COLO829 (cell line): ENCODE measurements at places on chromosomes 5 and 9.

- DNase-seq: no peak
These were observed 145.6 kb upstream of the TNC start for GRCh38 chr9:115263371-115264075.

- DNase-seq: no peak
These were observed 430.6 kb downstream of the ZNF608 start for GRCh38 chr5:124315741-124316415.

GRCh38 chr5:173457482-173457881 is 129.3 kb upstream of the STC2 start:
- no peak for DNase-seq

- DNase-seq: no peak
These were observed 14.3 kb downstream of the VLDLR start for GRCh38 chr9:2635922-2636321.

DNA sequence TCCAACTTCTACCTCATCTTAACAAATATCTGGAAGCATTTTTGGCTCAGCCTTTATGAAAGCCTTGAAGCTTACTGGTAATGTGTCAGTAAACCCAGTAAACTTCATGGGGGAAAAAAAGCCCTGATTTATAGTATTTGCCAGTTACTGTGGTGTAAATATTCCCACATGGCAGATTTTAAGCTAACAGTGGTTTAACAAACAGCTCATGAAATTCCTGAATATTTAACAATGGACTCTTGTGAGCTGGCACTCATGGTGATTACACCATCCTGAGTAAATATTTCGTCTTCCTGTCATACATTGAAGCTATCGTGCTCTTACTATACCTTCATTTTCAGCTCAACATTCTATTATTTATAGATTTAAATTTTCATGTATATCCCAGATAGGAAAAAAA is 57.0 kb upstream of the ACOT12 start:
- no peak for DNase-seq

DNA sequence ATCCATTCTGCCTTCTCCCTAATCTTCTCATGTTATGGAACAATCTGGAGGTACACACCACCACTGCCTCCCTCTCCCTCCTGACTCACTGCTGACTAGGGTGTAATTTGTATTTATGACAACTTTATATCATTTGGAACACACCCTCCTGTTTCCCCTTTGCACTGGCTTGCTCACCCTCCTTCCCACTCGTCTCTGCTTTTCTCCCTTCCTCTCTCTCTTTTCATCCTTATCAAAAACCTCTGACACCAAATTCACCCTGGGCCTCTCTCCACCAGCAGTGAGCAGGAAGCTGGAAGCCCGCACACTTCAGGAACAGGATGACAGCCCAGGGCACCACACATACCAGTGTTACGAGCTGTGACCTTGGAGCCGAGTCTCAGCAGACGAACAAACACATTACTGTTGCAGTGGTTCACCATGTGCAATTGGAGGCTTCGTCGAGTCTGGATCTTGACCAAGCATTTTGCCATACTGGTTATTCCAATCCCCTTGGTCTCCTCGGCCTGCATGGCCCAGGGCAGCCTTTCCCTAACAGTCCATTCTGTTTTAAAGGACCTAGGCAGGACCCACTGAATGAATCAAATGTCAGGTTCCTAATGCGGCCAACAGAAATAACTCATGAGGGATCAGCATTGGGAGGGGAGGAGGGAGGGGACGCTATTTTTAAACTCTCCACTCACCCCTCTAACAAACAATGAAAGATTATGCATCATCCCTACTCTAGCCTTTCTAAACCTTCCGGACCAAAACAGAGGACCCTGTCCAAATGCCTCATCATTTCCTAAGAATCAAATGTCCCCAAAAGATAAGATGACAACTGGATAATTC is 203.9 kb upstream of the RASEF start:
- peak; percentile 40 for DNase-seq

DNA sequence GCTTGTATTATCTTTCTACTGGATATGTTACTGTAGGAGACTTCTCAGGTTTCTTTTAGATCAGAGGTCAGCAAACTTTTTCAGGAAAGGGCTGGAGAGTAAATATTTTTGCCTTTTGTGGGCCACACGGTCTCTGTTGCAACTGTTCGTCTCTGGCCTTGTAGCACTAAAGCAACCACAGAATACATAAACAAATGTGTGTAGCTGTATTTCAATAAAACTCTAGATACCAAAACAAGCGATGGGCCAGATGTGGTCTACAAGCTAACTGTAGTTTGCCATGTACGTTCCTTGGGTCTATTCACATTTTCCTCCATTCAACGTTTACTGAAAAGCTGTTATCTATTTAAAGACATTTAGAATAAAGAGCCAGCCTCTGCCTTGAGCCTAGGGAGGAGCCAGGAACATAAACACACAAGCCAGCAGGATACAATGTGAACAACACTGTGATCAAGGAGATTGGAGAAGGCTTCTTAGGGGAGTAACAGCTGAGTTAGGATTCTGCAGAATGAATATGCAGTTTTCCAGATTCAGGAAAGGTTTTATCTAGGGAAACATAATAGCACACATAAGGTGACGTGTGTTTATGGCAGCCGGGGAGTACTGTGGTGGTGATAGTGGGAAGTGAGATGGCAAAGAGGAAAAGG is 33.0 kb upstream of the HOMER1 start:
- no peak for DNase-seq

DNA sequence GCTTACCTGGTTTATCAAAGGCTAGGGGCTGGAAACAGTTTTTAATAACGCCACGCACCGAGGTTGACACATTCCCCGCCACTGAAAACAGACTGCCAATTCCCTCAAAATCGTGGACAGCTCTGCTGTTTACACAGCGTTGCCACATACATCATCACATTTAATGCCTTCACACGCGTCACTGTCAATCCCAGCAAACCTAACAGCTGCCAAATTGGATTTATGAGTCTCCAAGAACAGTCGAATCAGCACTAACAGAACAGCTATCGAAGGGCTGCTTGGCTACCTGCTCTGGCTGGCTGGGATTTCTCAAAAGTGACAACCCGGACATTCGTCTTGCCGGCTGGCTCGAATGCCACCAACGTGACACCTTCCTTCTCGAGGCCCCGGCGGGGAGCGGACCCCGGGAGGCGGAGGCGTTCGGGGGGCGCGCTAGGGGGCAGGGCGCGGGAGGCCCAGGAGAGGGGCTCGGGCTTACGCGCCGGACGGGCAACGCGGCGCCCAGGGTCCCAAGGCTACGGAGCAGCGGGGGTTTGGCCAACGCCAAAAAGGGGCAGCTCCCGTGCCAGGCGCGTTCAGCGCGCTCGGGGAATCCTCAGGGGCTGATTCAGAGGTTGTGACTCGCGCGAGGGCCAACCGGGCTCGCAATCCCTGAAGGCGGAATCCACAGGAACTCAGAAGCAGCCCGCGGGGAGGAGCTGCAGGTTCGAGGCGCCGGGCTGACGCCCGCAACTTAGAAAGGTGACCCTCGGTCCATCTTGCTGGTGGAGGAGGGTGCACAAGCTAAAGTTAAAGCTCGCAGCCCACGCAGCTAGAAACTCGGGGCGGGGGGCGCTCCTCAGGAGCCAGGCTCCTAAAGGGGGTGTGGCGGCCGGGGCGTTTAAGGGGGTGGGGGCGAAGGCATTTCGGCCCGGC is 1.2 kb downstream of the CDC14B start:
- DNase-seq: no peak

GRCh38 chr9:91405343-91406077 is 18.1 kb downstream of the NFIL3 start:
- no peak for DNase-seq

DNA sequence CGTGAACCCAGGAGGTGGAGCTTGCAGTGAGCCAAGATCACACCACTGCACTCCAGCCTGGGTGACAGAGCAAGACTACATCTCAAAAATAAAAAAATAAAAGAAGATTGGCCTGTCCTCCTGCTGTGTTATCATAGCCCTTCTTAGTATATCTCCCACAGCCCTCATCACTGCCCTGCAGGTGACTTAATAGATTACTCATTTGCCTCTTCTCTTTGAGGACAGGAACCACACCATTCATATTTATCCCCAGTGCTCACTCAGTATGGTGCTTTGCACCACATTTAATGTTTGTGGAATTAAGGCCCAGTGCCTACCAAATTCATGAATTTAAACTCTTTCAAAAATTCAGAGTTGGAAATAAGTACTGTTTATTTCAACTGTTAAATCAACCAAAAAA is 10.3 kb downstream of the IDNK start:
- no peak for DNase-seq
